Forelimb muscle (tissue), 1 donor: ENCODE measurements at places on chromosomes 4 and X.
A peak's percentile ranks its signal among the peaks of the same experiment; 100 is the strongest.

- DNase-seq = no peak
Measured at GRCh38 chrX:19744231-19744630, 143.2 kb downstream of the SH3KBP1 start.

- no peak for DNase-seq
Measured at GRCh38 chr4:67885762-67886161, 2.0 kb upstream of the TMPRSS11D start.

GRCh38 chr4:111923786-111924185 is 221.5 kb upstream of the FAM241A start:
- DNase-seq = no peak

DNA sequence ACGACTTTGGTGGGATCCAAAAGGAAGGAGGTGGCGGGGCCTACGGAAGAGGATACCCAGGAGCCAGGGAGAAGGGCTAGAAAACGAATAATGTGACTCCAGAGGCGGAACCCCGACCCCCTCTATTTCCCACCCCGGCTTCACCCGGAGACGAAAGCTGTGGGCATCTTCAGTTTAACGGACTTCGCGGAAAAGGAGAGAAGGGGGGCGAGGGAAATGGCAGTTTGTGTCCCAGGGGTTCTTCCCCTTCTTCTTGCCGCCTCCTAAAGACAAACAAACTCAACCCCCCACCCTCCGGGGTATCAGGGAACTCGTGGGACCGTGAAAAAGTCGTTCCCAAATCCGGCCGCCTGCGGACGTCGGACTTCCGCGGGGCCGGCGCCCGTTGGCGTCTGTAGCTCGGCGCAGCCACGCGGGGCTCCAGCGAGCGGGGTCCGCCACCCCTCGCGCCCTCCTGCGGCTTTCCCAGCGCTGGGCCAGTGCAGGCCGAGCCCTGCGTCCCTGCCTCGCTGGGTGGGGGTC is 3.6 kb upstream of the LEF1 start:
- no peak for DNase-seq

DNA sequence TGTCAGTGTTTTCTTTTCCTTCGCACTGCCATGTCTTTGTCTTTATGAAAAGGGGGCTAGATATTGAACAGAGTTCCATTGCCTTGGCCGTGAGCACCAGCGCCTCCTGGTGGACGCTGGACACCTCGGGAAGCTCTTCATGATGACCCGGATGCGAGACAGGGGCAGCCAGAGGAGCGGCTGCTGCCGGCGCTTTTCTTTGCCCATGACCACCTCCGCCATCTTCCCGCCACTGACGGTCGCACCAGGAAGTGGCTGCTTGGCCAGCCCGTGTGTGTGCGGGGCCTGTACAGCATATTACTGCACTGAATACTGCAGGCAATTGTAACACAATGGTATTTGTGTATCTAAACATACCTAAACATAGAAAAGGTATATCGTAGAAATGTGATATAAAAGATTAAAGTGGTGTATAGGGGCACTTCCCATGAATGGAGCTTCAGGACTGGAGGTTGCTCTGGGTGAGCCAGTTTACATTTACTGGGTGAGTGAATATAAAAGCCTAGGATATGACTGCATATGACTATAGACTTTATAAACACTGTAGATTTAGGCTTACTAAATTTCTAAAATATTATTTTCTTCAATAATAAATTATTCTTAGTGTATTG is 15.8 kb upstream of the GRIA2 start:
- no peak for DNase-seq

DNA sequence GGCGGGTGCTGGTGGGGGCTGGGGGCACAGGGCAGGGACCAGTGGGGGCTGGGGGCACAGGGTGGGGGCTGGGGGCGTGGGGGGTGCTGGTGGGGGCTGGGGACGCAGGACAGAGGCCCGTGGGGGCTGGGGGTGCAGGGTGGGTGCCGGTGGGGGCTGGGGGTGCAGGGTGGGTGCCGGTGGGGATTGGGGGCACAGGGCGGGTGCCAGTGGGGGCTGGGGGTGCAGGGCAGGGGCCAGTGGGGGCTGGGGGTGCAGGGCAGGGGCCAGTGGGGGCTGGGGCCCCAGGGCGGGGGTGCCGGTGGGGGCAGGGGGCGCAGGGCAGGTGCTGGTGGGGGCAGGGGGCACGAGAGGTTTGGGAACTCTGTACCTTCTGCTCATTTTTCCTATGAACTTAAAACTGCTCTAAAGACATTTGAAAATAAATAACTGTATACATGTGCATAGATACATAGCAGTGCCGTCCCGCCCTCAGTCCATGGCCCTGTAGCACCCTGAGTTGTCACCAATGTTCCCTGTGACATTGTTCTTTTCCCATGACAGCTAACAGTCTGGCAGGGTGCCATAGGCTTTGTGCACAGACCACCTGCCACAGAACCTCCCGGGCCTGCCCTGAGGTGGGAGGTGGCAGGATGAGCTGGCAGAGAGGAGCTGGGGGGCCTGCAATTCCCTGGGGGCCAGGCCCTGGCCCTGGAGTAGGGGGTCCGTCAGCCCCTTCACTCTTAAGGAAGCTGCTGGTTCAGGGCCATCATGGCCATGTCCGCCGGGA is 35.6 kb upstream of the ADRA2C start:
- no peak for DNase-seq

DNA sequence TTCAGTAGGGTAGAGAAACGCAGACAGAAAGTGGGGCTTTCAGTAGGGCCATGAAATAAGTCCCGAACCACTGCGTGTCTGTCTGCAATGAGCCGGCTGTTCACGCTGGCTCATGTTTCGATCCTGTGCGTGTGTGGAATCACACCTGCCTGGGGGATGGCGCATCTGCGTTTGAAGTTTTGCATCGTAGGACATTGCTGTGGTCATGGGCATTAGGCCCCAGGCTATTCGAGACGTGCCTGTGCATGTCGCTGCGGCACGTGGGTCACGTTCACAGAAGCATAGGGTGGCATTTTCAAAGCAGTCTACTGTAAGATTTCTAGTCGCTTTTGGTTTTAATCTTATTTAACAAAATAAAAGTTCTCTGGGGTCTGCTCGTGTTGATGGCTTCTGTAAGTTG is 25.5 kb upstream of the HGFAC start:
- no peak for DNase-seq

DNA sequence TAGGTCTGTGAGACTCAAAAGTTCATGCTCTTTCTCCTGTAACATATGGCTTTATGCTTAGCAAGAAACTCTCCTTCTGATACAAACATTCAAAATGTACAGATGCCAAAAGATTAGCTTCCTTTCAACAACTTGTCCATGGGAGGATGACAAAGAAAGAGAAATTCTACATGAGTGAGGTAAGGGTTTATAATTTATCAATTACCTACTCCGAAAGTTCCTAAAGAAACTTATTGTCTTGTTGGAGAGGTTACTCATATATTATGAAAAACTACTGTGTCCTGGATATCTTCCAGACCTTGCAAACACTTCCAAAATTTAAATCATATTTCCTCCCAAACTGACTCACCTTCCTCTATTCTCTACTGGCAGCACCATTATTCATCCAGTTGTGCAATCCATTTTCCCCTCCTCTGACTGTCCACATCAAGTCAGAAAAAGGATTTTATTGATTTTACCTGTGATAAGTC is 65.1 kb downstream of the ENPEP start:
- no peak for DNase-seq

- no peak for DNase-seq
Measured at GRCh38 chrX:65994519-65995506, 45.1 kb downstream of the VSIG4 start.

GRCh38 chr4:8163436-8164193 is 5.0 kb upstream of the ABLIM2 start:
- DNase-seq = no peak

DNA sequence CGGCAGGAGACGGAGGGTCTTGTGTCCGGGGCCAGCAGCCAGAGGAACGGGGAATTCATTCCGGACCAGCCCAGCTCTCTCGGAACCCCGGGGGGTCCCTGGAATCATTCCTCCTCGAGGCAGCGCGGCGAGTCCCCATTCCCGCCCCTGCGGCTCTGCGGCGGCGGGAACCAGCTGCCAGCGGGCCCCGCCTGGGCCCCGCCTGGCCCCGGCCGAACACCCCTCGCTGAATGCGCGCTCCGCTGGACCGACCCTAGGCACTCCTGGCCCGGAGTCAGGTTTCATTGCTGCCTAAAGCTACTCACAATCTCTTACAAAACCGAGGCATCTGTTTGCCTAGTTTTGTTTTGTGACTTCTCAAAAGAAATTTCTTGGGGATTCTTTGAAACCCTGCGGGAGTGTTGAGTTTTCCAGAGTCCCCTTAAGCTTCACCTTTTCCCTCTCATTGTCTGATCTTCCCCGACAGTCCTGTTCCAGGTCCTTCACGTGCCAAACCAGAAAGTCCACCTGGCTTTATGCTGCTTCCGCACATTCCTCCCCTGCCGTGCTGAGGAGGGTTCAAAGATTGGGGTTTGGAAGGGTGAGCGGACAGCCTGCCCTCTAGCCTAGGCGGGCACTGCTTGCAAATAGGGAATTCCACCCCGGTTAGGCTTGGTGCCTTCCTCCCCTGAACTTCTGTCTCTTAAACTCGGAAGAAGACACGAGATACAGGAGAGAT is 789 bp downstream of the ARHGAP10 start:
- no peak for DNase-seq

GRCh38 chr4:27790911-27791310 is 930.3 kb downstream of the STIM2 start:
- no peak for DNase-seq

DNA sequence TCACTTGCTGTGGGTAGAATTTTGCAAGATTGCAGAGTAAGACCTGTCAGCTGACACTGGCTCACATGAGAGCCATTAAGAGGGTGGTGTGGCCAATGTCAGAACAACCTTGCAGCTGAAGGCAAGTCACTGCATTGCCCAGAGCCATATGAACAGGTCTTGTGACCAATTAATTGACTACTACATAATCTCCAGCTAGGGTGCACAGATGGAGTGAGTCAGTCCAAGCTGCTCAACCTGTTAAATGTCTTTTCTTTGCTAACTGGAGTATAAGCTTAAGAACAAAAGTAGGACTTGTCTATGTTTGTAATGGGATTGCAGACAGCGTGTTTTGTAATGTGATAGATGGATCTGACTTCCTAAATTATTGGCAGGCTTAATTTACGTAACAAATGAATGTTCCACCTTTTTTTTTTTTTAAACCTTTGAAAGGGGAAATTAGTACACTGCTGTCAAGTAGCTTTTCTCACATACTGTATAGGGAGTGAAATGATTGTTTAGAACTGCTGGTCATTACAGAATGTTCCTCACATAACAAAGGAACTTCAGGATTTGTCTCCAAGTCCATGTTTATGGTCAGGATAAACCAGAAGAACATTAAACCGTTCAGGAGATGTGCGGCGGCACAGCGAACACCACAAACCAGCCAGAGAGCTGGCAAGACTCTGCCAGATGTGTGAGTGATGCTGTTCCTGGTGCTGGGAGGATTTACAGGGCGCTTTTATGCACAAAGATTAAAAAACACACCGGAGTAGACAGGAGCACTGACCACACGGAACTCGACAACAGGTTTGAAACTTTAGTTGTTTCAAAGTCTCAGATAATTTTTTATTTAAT is 37.0 kb downstream of the FNIP2 start:
- DNase-seq = no peak

DNA sequence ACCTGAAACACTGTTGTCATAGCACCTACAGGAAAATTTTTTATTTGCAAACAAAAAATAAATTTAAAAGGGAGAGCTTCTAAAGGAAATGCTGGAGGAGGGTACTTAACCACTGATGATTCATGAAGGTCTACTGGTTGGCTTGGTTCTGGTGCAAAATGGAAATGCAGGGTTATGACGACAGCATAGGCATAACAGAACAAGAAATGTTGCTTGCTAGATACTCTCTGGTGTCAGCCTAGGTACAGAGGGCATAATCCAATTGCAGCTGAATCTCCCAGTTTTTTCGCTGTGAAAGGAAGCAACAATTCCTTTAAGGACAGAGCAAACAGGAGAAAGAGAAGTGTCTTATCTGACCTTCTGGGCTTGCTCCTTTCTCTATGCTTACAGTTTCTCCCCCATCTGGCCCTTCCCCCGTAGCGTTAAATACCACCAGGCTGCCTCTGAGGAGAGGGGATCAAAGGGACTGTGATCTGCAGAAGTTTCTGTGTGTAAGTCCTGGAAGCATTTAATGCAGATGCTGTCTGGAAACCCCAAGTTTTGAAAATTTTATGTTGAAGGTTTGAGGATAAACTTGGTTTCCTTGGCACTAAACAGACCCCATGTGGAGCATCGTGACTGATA is 23.7 kb upstream of the CASK start:
- DNase-seq = no peak

DNA sequence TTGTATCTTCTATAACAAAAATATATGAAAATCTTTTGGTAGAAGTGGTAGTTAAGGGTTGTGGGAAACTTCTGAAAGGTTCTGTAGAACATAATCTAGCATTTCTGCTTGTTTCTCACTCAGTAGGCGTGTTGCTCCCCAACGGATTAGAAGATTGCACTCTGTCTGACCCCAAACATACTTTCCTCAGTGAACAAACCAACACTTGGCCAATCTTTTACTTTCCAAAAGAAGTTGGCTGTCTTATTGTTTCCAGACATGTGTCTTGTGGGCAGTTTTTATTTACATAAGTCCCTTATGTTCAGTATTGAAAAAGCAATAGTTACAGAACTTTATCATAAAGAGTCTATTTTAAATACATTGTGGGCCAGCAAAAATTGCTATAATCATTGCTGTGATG is 312.8 kb upstream of the EPHA5 start:
- peak; percentile 54 for DNase-seq

GRCh38 chr4:77525538-77525937 is 80.1 kb upstream of the CXCL13 start:
- no peak for DNase-seq

GRCh38 chrX:302975-303374 is 15.6 kb downstream of the GTPBP6 start:
- no peak for DNase-seq

DNA sequence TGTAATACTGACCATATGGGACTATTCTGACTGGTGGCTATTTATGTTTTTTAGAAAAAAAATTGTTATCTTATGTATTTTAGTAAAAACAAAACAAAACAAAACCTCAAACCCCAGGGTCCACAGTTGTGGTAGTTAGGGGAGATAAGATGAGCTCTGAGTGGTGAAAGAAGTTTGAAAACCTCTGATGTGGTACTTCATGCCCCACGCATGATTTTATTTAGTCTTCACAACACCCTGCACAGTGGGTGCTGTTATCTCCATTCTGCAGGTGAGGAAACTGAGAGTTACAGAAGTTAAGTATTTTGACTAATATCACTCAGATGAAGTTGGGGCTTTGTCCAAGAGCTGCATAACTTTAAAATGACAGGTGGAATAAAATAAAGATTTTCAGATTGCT is 230.6 kb upstream of the TRPC5 start:
- DNase-seq = no peak
